ENCODE measurements at places on chromosomes 7 and 10. TPM values are rescaled to one million over a fixed set of nuclear protein-coding genes. Genes with fewer than 3 reads are reported as not detected.

The SLC29A4 gene
- total RNA-seq: 0.25 TPM

The IDI2 gene
- total RNA-seq: not detected

The TECPR1 gene
- 32.7 TPM for total RNA-seq

The TUBAL3 gene
- total RNA-seq: not detected

The CXCL12 gene
- not detected for total RNA-seq
